Muscle of back (tissue), 13 donors: ENCODE measurements at places on chromosomes 11 and 22.

DNA sequence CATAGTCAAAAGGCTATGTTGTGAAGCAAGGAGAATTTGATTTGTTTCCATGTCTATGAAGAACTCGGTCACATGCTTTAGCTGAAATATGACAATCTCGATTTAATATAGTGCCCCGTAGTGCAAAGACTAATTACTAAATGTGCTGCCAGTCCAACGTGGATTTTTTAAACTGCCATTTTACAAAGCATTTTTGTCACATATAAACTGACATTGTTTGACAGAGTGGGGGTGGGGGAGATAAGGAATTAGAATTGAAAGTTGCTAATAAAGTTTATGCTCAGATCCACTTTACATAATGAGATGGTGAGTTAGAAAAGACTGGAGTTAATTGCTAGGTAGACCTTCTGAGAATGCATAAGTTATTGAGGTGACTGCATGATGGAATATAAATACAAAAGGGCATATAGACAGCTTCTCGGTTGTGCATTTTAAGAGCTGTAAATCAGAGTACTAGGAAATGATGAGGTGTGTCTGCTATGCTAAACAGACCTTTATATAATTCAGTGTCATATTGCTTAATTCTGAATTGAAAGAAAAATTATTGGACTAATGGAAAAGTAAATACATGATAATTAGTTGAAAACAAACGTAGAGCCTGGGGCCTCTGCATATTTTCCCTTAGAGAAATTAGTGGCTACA lies 158.9 kb upstream of the MTNR1B start:
- no peak for DNase-seq

DNA sequence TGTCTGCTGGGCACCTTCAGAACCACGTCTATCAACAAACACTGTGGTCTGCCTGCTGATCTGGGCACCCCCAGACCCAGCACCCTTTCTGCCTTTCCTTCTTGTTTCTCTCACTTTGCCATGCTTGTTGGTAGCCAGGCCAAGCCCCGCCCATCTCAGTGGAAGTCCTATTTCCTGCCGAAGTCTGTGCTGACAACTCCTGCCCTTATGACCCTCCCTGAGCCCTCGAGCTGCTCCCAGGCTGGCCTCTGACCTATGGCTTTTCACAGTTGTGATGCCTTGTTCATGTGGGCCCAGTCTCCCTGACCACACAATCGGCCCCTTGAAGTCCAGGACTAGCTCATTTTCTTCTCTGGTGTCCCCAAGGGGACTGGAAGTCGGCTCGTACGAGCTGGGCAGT lies 132.1 kb downstream of the DSCAML1 start:
- DNase-seq: no peak

GRCh38 chr11:93817426-93818348 lies 32.7 kb downstream of the VSTM5 start:
- no peak for DNase-seq

DNA sequence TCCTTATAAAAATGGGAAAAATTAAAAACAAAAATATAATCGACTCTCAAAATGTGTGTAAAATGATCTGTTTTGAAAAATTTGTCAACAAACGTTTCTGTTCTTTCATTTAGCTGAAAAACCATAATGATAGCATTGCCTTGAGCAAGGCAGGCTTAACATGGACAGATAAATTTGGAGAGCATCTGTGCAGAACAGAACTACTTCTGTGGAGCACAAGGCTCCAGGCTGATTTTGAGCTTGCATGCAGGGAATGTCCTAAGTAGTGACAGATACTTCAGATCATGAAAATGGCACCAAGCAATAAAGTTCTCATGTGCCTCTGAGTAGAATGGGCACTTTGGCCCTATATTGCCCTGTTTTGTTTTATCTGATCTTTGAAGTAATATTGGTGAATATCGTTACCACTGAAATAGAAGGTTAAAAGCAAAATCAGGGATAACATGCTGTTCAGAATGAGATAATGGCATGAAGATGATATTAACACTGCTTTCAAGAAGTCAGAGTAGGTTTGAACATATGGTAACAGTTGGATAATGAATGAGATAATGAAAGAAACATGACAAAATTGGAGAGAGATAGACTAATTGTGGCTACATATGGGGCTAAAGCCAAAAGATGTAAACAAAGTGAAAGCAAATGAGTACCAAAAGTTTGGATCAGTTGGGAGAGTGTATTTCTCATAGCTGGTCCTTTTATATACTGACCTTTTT lies 730.5 kb upstream of the CCDC179 start:
- no peak for DNase-seq

DNA sequence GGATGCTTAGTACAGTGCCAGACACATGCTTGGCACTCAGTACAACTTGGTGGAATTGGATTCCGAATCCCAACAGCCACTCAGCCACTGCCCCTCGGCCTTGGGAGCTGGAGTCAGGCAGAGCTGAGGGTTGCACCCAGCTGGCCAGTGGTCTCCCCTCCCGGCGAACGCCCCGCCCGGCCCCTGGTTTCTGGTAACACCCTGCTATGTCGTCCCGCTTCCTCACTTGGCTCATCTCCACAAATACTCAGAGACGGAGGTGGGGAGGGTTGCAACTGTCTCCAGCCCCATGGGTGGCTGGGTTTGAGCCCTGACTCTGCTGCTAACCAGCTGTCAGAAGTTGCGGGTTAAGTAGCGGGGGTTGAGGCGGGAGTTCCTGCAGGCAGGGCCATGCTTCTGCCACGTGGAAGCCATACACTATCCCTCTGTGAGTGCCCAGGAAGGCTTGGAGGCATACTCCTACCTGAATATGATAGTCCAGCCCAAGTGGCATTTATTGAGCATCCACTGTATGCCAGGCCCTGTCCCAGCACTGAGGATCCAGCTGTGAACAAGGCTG lies 67.1 kb downstream of the GRIK4 start:
- DNase-seq: no peak
